Hindlimb muscle (tissue), 1 donor: ENCODE measurements at places on chromosomes 12 and 14. TPM values are rescaled to one million over a fixed set of nuclear protein-coding genes. Genes with fewer than 3 reads are reported as not detected.

- no peak for DNase-seq
Observed at GRCh38 chr12:115945491-115945885, 332.0 kb downstream of the MED13L start.

- DNase-seq, result no peak
Observed at GRCh38 chr14:103856607-103857006, 9.2 kb upstream of the PPP1R13B start.

- no peak for DNase-seq
Observed at GRCh38 chr12:91317306-91317705, 134.7 kb upstream of the DCN start.

The BEST3 gene
- 85.5 TPM for polyA plus RNA-seq
